ENCODE measurements at places on chromosomes 3 and 15.

DNA sequence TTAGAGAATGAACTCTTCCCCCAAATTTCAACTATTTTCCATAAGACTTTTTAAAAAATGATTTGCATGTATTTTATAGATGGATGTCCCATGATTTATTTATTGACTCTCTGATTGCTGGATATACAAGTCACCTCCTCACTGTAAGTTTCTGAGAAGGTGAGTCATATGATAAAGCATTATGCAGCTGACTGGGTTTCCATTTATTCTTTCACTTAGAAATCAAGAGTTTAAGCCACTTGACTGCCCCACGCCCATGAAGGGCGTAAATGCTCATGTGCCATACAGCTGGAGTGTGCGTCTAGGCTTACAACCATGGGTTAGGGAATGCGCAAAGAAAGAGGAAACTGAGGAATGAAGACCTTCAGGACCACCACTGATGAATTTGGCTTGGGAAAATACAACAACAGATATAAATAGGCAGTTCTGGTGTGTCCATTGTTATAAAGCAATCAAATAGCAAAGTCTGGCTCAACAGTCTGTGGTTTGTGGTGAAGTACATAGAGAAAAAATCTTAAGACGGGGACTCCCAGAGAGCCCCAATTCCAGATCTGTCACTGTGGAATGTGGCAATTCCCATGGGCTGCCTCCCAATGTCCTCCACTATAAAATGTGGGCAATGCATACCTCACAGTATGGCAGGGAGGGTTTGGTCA, 20.3 kb downstream of the SLCO2A1 start:
- DNase-seq = no peak

DNA sequence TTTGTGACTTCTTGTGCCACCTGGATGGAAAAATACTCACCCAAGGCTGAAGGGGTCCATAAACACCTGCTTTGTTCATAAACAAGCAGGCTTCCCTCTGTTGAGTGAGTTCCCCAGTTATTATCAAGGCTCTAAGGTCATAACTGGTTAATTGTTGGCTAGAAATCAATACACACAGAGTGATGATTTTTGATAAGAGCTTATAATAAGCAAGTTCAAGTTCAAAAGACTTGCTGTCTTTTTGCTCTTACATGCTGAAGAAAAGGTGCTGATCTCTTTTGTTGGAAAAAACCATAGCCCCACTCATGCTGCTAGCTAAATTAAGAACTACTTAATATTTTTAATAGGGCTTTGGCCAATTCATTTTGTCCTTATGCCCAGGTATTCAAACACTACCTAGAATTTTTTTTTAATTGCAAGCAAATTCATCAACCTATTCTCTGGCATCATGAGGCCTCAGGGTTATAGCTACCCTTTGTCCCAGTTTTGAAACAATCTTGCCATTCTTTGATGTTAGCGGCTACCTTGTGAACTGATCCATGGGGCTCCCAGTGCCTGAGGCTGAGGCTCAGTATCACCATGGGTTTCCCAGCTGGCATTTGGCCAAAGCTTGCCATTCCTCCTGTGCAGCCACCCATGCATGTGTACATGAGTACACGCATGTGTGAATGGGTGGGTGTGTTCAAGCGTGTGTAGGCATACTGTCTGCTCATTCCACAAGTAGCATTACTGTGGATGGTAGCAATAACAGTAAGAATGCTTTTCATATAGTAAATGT, 127.6 kb upstream of the LPP start:
- DNase-seq = no peak

- no peak for DNase-seq
These were observed 8.6 kb upstream of the LYSMD4 start for GRCh38 chr15:99741835-99742234.

- DNase-seq = no peak
These were observed 287.5 kb downstream of the MAGI1 start for GRCh38 chr3:65751123-65751700.

- DNase-seq = no peak
These were observed 349.4 kb downstream of the CNTN3 start for GRCh38 chr3:74265069-74265468.

DNA sequence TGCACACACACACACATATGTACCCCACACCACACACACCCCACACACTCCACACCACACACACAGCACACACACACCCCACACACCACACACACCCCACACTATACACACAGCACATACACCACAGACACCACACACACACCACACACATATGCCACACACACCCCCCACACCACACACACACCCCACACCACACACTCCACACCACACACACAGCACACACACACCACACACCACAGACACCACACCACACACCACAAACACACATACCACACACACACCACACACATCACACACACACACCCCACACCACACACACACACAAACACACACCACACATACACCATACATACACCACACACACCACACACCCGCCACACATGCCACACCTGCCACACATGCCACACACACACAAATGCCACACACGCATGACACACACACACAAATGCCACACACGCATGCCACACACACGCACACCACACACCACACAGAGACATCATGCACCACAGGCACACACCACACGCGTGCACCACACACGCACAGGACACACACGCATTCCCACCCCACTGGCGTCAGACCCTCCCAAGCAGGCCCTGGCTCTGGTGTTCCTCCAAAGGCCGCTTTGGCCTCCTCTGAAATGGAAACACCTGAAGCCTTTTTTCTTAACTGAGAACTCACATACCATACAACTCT, 15.7 kb downstream of the CHST13 start:
- DNase-seq = no peak

- no peak for DNase-seq
These were observed 21.6 kb upstream of the PAK6 start for GRCh38 chr15:40217166-40217824.

DNA sequence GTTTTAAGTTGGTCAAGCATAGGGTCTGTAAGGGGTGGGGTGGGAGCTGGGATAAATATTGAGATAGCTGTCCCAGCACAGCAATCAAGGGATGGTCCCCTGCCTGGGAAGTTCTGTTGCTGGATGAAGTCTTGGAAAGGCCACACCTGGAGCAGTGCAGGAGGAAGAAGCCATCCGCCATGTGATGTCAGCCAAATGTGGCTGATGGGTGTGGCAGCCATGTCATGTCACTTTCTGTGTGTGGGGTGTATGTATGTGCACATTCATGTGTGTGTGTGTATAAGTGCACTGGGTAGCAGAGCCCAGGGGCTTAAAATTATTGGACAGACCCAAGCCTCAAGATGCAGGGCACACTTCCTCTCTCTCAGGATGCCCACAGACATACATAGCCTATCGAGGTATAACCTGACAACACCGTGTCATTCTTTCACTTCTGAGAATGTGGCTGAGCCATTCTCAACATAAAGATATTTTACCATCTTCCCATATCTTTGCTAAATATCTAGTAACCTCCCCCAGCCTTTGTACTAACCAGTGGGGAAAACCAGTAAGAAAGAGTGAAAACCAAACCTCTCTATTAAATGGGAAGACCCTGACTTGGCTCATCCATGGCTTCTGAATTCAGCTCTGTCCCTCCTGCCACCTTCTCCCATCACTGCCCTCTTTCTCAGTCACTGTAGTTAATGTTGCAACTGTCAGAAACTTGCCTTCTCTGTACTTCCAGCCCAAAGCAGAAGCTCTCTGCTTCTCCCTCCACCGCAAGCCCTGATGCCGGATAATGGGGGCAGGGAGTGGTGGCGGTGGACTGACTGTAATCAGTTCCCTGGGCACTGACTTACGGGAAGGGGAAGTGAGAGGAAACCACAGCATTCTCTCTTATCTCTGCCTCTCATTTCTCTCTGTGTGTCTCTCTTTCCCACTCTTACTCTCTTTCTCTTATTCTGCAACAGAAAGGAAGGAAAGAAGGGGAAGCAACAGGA, 11.2 kb downstream of the TNFSF10 start:
- DNase-seq = no peak

DNA sequence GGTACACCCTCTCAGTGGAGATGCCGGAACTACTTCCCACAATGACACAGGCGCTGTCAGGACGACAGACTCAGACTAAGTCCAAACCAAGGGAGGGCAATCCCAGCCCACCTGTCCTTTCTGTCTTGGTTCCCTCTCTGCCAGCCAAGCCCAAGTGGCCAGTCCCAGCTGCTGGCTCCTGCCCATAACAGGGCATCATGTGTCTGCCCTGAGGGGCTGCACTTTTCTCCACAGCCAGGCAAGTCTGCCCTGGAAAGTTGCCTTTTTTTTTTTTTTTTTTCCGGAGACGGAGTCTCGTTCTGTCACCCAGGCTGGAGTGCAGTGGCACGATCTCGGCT, 20.0 kb upstream of the BCL2A1 start:
- DNase-seq = no peak

GRCh38 chr3:46200211-46200610, 7.9 kb downstream of the CCR1 start:
- DNase-seq = no peak

- no peak for DNase-seq
These were observed 30.8 kb upstream of the PSTPIP1 start for GRCh38 chr15:76964157-76964556.

- no peak for DNase-seq
These were observed 91.0 kb downstream of the XRN1 start for GRCh38 chr3:142356818-142357217.

DNA sequence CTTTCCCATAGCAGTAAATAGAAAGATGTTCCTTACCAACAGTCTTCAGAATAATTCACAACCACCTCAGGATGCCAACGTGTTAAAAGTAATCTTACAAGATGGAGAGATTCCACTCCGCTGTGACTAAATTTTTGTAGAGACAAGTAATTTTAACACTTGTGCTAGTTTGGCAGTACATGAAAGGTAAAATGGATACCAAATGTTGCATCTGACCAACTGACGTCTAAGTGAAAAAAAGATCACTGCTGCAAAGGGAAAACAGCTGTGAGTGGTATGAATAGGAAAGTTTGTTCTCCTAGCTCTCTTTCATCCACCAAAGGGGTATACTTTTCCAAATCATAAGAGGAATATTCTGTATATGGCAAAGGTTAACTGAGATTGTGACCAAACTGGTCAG, 2.6 kb downstream of the SPG21 start:
- no peak for DNase-seq

- no peak for DNase-seq
These were observed 35.1 kb downstream of the SLMAP start for GRCh38 chr3:57791245-57791644.

GRCh38 chr15:82045179-82045891, 483 bp downstream of the MEX3B start:
- DNase-seq = no peak

DNA sequence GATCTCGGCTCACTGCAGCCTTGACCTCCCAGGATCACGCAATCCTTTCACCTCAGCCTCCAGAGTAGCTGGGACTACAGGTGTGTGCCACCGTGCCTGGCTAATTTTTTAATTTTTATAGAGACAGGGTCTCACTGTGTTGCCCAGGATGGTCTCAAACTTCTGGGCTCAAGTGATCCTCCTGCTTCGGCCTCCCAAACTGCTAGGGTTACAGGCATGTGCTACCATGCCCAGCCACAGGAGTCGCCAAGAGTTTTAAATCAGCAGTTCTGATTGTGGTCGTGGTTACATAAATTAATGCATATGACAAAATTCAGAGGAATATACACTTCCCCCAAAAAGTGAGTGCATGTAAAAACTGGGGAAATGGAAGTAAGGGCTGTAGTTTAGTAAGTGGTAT, 32.9 kb downstream of the MEGF11 start:
- DNase-seq = no peak

GRCh38 chr3:20064796-20065564, 24.7 kb downstream of the KAT2B start:
- DNase-seq = no peak

GRCh38 chr3:197329382-197329781, 31.0 kb upstream of the DLG1 start:
- no peak for DNase-seq

DNA sequence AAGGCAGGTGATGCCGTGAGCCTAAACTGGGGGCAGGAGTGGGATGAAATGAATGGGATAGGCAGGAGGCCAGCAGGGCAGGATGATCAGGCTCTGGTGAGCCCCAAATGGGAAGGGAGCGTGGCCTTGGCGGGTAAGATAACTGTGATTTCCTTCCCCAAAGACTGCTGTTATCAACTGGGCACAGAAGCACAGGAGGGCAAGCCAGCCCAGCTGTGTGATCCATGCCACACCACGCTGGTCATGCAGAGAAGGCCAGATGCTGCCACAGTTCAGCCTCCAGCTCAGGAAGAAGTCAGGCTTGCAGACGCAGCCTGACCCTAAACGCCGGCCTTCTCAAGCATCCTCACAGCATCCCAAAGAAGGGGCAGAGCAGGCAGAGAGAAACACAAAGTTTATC, 52.1 kb upstream of the GNB5 start:
- DNase-seq = no peak

DNA sequence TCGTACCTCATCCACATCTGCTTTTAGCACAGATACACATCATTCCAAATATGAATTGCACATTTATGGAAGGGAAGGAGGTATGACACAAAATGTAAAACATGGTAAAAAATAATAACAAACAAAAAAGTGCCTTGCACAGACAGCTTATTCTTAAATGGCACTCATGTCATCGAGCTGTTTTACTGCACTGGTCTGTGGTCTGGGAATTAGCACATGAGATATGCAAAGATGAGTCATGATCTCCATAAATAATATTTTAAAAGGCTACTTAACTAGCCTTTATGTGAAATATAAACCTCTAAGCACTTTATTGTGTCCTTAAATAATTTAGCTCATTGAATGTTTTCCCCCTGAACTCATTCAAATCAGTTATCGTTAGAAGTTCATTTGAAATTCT, 142.2 kb upstream of the ZNF385D start:
- no peak for DNase-seq

GRCh38 chr15:101269479-101270223, 7.6 kb downstream of the SELENOS start:
- DNase-seq = no peak

DNA sequence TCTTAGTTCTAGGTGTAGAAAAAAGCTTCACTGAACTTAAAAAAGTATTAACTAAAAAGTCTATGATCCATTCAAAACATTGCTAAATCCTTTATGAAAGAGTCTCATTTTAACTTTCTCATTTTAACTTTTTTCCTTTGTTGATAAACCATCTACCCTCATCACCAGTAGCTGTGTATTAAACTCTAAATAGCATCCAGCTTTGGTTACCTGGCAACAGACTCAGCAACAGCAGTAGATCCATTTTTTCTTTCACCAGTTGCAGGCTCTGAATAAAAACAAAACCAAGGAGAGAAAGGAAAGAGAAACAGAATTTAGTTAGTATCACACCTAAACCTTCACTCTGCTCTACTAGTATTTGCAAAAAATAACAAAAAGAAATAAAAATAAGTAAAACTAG, 51.6 kb downstream of the TP53BP1 start:
- no peak for DNase-seq

GRCh38 chr3:58535531-58536500, 1.2 kb downstream of the ACOX2 start:
- DNase-seq = no peak

GRCh38 chr15:92907896-92908712, 8.0 kb downstream of the CHD2 start:
- DNase-seq = no peak

DNA sequence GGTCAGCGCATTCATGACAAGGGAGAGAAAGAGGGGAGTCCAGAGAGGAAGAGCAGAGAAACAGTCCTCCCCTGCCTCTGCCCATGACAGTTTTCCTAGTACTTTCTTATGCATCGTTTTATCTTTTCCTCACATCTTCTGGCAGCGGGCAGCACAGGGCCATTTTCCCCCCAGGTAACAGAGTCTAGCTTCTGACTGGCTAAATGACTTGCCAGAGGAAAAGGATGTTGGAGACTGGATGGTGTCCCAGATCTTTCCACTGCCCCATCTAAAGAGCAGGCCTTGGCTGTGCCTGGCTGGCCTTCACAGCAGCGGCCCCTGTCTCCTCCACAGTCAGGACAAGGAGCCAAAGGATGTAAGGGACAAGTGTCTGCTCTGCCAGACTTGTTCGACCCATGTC, 59.3 kb downstream of the CTDSPL start:
- DNase-seq = no peak
